ENCODE measurements at places on chromosomes 3 and 15.

DNA sequence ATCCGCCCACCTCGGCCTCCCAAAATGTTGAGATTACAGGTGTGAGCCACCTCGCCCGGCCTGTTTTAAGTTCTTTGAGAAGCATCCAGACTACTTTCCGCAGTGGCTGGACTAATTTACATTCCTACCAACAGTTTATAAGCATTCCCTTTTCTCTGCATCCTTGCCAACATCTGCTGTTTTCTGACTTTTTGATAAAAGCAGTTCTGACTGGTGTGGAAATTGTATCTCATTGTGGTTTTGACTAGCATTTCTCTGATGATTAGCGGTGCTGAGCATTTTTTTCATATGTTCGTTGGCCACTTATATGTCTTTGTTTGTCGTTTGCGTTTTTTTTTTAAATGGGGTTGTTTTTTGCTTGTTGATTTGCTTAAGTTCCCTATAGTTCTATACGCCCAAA, 208.4 kb upstream of the DPPA4 start:
- peak; percentile 81 for DNase-seq

DNA sequence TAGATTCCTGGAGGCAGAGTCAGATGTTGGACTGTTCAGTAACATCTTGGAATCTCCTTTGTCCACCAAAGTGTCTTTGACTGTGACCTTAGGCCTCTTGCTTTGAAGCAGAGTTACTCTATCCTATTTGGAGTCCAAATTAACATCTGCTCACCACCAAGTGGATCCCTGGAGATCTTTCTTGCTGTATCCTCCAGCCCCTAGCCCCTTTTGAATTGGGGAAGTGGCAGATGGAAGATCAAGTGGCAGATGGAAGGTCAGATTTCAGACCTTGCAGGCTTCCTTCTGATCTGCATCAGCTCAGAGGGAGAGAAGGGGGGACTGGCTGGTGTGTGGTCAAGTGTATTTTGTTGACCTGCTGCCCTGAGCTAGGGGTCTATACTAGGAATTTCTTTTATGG, 125.0 kb upstream of the ROPN1 start:
- no peak for DNase-seq

DNA sequence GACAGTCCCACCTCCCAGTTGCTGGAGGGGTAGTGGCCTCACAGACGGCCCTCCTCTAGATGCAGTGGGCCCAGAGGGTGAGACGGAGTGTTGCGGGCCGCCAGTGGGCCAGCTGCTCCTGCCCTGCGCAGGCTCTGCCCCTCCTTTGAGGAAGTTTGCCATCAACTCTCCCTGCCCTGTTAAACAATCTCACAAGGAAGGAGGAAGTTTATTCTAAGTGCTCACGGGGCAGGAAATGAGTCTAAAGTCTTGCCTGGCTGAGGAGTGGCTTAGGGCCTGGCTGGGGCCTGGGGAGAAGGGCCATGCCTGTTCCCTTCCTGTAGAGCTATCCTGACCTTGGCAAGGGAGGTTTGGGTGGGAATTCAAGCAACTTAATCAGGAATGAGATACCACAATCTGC, at the start of gene FAM3D:
TSS of gene FAM3D (minus strand) at position 92 of the 400 bp plus-strand sequence. CDS start 11,211 bp downstream, outside the sequence.
- no peak for DNase-seq

DNA sequence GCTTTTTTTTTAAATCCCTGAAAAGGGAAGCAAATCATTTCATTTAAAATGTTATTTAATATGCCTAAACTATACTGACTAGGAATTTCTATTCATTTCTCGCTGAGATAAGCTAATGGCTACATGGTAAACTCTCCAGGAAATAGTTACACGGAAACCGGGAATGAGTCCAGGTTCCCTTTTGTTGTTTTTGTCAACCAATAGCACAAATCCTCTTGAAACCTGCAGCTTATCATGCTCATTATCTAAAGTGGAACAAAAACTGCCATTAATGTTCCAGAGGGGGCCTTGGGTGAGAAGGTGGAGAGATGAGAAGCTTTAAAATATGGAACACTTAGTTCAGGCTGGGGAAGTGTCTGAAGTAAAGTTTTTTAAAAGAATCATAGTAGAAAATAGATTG, 113.5 kb upstream of the ALCAM start:
- DNase-seq, result no peak

DNA sequence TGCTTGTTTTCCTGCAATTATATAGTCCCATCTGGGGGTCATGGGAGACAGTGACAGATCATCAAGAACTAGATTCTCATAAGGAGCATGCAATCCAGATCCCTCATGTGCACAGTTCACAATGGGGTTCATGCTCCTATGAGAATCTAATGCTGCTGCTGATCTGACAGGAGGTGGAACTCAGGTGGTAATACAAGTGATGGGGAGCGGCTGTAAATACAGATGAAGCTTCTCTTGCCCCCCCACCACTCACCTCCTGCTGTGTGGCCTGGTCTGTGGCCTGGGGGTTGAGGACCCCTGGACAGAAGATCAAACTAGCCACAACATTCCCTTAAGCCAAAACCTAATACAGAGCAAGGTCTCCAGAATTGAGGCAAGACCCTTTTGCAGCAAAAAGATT, 161.1 kb downstream of the WDR76 start:
- no peak for DNase-seq

- no peak for DNase-seq
Observed at GRCh38 chr3:134597390-134597970, 53.3 kb downstream of the KY start.

DNA sequence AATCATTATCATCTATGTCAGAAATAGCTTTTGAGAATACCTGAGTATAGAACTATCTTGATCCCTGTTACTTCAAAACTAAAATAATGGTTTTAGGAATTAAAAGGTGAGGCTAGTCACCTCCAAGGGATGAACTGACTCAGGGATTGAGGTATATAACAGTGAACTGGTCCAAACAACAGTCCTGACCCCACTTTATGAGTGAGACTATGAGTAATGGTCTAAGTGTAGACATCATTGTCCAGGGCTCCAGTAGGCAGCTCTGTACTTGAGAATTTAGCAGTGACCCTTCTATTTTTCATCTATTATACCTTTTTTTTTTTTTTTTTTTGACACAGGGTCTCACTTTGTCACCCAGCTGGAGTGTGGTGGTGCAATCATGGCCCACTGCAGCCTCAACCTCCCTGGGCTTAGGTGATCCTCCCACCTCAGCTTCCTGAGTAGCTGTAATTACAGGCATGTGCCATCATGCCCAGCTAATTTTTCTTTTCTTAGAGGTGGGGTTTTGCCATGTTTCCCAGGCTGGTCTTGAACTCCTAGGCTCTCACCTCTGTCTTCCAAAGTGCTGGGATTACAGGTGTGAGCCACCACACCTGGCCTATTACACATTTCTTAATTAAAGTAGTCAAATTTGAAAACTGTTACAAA, 36.3 kb downstream of the MLH1 start:
- DNase-seq, result no peak

DNA sequence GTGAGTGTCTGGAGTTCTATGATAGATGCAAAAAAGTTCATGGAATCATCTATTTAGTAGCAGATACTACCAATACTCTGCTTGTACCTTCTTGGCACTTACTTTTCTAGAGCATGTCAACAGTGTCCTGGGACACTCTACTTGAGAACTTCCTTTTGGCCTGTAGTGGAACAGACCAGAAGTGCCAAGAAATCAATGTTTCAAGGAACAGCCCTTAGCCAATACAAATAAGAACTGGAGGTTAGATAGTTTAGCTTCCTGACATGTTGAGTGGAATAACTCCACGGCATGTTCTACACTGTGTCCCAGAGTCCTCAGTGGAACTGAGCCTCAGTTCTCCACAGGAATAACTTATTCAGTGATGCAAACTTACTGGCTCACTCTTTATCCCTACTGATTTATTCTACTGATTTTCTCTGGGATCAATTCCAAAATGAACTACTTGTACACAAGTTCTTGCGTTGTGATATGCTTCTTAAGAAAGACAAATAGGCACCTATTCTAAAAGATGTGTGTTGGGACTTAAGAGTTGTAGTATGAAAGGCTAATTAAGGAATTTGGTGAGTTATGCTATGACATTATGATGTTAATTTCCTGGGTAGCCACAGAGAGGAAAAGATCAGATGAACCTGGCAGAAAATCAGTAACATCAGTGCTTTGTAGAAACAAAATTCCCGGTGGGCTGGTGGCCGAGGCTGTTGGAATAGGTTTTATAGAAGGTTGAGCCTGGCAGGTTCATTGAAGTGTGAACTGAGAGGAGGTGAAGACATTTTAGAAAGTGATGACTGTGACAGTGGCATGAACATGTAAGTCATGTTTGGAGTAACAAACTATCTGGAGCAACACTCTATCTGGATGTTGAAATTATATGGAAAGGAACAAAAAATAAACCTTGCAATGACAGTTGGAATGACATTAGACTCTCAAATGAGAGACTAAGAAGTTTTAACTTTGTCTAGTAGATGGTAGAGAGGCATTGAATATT, 101.8 kb upstream of the RBMS3 start:
- no peak for DNase-seq

- no peak for DNase-seq
Observed at GRCh38 chr3:133213937-133214336, 175.7 kb downstream of the TMEM108 start.

DNA sequence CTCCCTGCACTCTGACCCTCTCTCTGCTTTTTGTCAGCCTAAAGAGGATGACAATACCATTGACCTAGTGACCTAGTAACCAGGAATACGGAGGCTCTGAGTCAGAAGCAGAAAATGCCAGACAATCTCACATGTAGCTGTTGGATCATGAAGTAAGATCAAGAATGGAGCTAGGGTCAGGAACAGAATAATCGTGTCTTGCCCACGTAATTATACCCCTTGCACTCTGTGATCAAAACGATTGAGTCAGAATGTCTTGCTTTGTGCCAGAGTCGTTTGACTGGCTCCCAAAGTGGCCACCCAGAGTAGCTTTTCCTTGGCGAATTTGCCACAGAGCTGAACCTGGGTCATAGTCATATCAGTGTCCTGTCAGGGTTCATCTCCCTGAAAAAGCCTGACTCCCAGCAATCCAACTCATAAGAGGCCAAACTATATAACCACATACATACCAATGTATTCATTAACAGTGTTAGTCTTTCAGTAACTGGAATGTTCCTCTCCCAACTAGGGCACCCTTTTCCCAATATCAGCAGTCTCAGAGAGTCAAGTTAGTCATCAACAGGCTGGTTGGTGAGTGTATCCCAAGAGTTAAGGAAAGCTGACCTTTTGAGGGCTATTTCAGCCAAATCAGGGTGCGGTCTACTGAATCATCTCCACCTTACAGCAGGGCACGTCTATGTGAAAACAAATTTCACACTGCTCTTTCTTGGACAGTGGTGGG, 5.0 kb upstream of the CDV3 start:
- DNase-seq, result no peak

- DNase-seq, result no peak
Observed at GRCh38 chr15:100112061-100112420, 229.7 kb downstream of the ADAMTS17 start.

DNA sequence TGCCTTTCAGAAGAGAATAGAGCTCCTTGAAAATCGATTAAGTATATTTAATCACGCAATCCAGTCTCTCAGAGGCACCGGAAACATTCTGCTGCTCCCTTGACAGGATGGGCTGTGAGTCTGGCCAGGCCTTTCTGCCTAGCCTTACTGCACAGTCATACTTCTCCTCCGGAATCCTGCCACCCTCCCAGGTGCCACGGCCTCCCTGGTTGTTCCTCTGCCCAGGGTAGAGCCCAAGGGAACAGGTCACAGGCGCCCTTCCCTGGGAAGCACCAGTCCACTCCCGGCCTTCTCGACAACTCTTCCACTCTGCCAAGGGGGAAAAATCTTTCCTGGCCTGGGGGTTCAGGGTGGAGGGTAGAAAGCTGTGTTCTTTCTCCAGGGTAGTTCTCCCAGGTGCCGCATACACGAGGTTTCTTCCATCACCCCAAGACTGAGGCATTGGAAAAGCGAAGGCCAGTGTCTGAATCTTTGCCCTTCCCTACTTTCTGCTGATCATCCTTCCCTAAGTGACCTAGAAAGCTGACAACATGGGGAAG, 17.4 kb upstream of the SYNM start:
- no peak for DNase-seq

DNA sequence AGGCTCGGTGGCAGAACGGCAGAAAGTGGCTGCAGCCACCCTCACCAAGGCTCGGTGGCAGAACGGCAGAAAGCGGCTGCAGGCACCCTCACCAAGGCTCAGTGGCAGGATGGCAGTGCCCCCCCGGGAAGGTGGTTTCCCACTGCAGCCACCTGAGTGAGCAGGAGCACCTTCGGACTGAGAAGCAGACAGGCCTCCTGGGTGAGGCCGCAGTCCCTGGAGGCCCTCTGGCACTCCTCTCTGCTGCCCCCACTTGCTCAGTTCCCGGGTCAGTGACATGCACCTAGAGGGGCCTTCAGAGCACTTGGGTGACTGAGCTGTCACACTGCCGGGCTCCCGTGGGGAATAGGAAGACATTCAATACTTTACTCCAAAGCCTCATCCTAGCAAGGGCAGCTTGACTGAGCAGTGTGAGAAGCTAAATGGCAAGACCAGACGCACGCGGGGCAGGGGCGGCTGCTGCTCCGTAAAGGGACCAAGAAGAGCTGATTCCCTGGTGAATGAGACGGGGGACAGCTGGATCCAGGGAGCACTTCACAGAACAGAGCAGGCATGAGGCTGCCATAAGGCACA, 62.7 kb downstream of the PCSK6 start:
- no peak for DNase-seq

DNA sequence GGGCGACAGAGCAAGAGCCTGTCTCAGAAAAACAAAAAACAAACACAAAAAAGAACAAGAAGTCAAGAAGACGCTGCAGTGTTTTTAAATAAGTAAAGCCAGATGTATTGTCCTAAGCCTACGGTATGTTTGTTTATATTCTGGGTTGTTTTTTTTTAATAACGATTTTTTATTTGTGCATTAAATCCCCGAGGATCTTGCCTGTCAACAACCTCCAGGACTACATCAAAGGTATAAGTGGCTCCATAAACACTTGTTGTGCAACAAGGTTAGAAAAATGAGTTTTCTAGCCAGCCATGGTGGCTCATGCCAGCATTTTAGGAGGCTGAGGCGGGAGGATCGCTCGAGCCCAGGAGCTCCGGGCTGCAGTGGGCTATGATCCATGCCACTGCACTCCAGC, 26.1 kb downstream of the ITGB5 start:
- DNase-seq, result no peak

GRCh38 chr3:107842940-107843339, 247.9 kb downstream of the CD47 start:
- DNase-seq, result no peak

DNA sequence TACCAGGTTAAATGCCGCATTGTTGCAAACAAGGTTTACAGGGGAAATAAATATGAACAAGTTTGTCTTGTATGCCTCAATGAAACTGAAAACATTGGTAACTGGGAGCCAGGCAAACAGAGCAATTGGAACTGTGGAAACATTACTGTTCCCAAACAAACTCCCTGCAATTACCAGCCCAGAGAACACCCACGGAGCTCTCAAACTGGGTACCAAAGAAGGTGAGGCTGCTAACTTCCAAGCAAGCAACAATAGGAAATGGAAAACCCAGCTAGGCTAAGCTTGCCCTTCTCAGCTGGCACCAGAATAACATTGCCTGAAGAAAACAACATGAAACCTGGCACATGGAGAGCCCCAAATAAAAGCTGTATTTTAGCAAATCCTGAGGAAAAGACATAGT, 218.9 kb upstream of the THRB start:
- no peak for DNase-seq

DNA sequence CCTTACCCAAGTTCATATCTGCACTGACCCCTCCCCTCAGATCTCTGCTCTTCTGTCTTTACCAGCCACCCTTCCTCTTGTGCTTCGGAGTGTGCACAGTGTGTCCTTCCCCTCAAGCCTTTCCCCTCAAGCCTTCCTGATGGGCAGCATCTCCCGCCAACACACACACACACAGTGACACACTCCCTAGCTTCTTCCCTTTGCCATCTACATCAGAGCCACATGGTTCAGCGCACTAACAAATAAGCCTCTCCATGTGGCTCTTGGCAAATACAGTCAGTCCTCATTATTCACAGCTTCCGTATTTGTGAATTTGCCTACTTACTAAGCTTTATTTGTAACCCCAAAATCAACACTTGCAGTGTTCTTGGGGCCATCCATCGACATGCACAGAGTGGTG, 37.5 kb downstream of the SH3BP5 start:
- no peak for DNase-seq

Data from Jurkat, Clone E6-1 (cell line).